MG63 (cell line): ENCODE measurements at places on chromosomes 5 and 9.

- no peak for DNase-seq
Observed at GRCh38 chr5:171437286-171437821, 17.9 kb downstream of the FGF18 start.

- DNase-seq = no peak
Observed at GRCh38 chr9:18616976-18617375, 143.0 kb downstream of the ADAMTSL1 start.

GRCh38 chr9:87878989-87879511 lies 3.6 kb upstream of the SPATA31E1 start:
- DNase-seq = no peak

DNA sequence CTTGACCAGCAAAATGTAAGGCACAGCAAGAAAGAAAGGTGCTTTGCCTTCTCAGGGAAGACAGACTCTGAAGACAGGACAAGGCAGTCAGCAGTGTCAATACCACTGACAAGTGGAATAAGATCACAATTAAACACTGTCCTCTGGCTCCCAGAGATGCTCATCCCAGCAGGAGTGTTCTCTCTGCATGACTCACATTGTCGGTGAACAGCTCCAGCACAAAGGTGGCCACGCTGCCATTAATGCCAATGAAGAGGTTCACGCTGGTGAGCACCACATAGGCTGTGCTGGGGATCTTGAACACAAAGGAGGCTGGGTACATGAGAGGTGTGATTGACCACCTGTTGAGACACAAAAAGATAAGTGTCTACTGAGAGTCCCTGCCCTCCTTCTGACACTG lies 31.9 kb downstream of the NIPSNAP3B start:
- DNase-seq = no peak

- no peak for DNase-seq
Observed at GRCh38 chr5:134248256-134248655, 22.4 kb upstream of the PPP2CA start.
